ENCODE measurements at places on chromosomes 5 and 9.

GRCh38 chr5:178768371-178769260, 38.2 kb upstream of the ZNF354A start:
- H3K27me3 ChIP-seq: no peaks in the 10 kb centered on the region
- no peaks in the 10 kb centered on the region for H3K4me1 ChIP-seq
- H3K4me3 ChIP-seq: no peak overlapping the region
- H3K36me3 ChIP-seq: no peaks in the 10 kb centered on the region

DNA sequence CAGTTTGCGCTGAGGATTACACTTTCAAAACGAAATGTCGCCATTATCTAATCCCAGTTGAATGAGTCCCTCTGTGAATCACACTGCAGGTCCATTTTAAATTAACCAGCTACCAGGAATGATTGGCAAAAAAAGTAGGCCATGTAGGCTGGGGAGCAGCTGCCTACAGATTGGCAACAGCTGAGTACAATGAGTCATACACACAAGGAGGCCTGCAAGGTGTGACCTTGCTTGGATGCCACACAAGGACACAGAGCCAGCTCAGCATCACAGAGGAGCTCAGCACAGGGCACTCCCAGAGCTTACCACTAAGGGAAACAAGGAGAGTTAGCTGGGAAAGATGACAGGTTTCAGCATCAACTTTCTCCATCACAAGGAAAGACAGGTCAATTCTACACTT, 12.9 kb downstream of the HAVCR1 start:
- no peaks in the 10 kb centered on the region for H3K36me3 ChIP-seq
- H3K4me1 ChIP-seq: no peaks in the 10 kb centered on the region
- no peaks in the 10 kb centered on the region for H3K27me3 ChIP-seq
- DNase-seq: no peak

DNA sequence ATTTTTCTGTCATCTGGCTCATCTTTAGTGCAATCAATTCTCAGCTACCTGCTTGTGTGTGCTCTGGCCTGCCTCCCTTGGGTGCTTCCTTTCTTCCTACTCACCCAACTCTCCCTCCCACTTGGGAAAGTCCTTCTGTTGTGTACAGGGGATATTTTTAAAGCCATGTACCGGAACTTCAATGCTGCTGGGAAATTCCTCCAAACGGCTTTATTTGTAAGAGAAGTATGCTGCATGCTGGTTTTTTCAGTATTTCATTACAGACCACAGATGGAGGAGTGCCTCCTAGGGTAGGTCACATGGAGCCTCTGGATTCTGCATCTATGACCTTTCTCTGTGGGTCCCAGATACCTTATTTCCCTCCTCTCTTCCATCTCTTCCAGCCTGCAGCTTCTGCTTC, 5.4 kb upstream of the HMHB1 start:
- no peaks in the 10 kb centered on the region for H3K36me3 ChIP-seq
- H3K4me1 ChIP-seq: no peaks in the 10 kb centered on the region
- DNase-seq: no peak

DNA sequence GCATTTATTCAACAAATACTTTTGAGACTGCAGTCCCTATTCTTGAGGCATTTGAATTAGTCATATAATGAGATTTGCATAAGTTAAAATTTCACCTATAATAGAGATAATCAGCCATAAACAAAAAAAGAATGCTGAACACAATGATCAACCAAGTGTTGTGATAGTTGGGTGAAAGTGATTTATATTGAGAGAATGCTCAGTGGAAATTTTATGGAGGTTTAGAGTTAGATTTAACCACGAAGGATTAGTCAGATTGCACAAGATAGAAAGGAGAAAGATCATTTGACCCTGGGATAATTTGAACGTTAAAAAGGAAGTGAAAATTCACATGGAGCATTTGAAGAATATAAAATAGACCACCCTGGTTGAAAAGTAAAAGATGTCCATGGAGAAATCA, 356.2 kb downstream of the NPR3 start:
- H3K27me3 ChIP-seq: no peaks in the 10 kb centered on the region
- DNase-seq: no peak
- H3K36me3 ChIP-seq: no peaks in the 10 kb centered on the region
- H3K27ac ChIP-seq: no peak overlapping the region
- H3K4me1 ChIP-seq: no peaks in the 10 kb centered on the region

- DNase-seq: no peak
- no peaks in the 10 kb centered on the region for H3K36me3 ChIP-seq
- H3K4me1 ChIP-seq: no peaks in the 10 kb centered on the region
- H3K27ac ChIP-seq: no peak overlapping the region
- no peaks in the 10 kb centered on the region for H3K27me3 ChIP-seq
Measured at GRCh38 chr9:102975251-102975650, 19.9 kb upstream of the CYLC2 start.

DNA sequence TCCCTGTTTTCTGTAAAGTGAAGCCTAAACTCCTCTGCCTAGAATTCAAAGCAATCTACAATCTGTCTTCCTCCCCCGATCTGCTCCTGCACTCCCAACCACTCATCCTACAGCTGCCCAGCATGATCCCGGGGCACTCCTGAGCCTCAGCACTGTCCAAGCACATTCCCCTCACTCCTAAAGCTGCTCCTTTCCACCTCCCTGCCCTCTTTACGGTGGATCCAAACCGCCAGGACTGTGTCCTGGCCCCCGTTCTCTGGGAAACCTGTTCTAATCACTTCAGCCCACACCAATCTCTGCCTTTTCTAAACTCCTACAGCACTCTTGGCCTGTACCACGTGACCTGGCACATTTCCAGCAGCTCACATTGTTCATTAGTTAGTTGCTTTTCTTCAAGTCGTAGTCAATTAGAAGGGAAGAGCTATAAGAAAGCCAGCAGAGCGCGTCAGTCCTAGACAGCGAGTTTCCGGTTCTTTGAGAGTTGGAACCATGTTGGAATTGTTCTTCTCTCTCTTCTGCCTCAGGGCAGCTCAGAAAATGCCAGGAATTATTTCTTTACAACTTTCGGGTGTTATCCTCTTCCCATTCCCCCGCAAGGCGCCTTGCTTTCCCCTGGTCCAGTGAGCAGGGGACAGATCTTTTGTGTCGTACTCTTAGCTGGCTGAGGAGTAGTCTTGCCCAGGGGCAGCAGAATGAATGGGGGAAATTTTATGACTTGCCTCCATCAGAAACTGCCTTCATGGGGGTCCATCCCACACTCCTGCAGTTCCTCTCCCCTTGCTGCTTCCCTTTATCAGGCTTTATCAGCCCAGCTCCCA, 60.7 kb downstream of the NRG2 start:
- H3K4me1 ChIP-seq: no peaks in the 10 kb centered on the region
- H3K36me3 ChIP-seq: no peaks in the 10 kb centered on the region
- peak; percentile 79 for DNase-seq

- no peaks in the 10 kb centered on the region for H3K4me1 ChIP-seq
- no peak for DNase-seq
- no peak overlapping the region for H3K4me3 ChIP-seq
- H3K27me3 ChIP-seq: no peaks in the 10 kb centered on the region
Measured at GRCh38 chr5:15116996-15117395, 245.4 kb upstream of the ANKH start.

- DNase-seq: no peak
- no peaks in the 10 kb centered on the region for H3K4me1 ChIP-seq
- no peak overlapping the region for H3K4me3 ChIP-seq
- H3K27me3 ChIP-seq: no peaks in the 10 kb centered on the region
- no peaks in the 10 kb centered on the region for H3K36me3 ChIP-seq
Measured at GRCh38 chr5:34604119-34604675, 51.9 kb upstream of the RAI14 start.

DNA sequence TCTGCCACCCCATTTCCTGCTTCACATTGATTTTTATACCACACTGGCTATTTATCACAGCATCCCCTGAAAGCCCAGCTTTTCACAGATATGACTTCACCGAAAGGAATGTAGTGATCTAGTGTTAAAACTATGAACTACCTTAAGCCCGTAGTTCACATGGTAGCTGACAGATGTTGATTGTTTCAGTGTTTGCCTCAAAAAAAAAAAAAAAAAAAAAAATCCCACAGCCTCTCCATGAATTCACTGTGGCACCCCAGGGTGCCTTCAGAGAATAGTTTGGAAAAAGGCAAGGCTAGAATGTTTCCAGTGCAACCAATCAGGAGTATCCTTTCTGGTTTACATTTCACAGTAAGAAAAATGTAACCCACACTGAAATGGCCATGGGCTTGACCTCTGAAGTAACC, 37.1 kb downstream of the GLIS3 start:
- no peaks in the 10 kb centered on the region for H3K27me3 ChIP-seq
- H3K36me3 ChIP-seq: no peaks in the 10 kb centered on the region
- H3K27ac ChIP-seq: no peak overlapping the region
- H3K4me3 ChIP-seq: no peak overlapping the region
- no peaks in the 10 kb centered on the region for H3K4me1 ChIP-seq
- DNase-seq: no peak

DNA sequence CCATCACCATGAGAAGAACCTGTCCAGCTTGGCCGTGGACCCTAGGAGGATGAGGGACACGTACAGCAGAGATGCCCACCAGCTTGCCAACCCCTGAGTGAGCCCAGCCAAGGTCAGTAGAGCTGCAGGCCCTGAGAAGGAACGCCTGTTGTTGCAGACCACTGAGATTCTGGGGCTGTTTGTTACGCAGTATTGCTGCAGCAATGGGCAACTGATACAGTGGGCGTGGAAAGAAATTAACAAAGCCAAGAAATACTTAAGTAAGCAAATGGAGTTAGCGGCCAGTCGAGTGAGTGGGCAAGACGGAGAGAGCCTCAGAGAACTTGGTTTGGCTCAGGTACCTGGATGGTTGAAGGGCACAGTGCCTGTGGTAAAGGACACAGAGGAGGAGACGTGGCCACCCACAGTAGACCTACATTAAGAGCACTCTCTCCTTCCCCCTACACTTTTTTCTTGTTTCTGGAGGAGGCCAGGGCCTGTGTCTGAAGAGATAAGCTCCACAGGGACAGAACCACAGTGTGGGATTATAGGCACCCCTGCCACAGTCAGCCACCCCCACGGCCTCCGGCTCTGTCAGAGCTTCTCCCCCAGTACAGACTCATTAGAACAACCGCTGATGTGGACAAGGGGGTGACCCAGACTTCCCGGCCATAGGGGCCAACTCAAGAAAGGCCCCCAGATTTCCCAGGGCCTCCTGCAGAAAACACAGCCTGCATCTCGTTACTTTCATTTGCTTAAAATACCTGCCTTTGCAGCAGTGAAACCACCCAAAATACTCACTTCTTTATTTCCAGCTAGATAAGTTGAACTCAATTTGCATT, 40.1 kb upstream of the GRHPR start:
- H3K27me3 ChIP-seq: no peaks in the 10 kb centered on the region
- no peak overlapping the region for H3K27ac ChIP-seq
- no peaks in the 10 kb centered on the region for H3K36me3 ChIP-seq
- H3K4me3 ChIP-seq: no peak overlapping the region
- DNase-seq: no peak

DNA sequence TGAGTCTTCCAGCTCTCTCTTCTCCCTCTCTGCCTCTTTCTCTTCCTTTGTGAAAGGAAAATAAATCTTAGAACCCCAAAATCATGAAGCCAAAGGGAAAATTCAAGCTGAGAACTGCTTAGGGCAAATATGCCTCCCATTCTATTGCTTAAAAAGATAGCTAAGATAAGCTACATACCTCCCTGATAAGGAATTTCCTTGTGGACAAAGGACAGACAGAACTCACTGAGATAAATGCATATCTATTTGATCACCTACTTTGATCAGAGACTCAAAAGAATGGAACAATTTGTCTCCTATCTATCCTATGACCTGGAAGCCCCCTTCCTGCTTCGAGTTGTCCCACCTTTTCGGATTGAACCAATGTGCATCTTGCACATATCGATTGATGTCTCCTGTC, 220.6 kb upstream of the NMUR2 start:
- H3K36me3 ChIP-seq: no peaks in the 10 kb centered on the region
- H3K4me3 ChIP-seq: no peak overlapping the region
- H3K4me1 ChIP-seq: no peaks in the 10 kb centered on the region

DNA sequence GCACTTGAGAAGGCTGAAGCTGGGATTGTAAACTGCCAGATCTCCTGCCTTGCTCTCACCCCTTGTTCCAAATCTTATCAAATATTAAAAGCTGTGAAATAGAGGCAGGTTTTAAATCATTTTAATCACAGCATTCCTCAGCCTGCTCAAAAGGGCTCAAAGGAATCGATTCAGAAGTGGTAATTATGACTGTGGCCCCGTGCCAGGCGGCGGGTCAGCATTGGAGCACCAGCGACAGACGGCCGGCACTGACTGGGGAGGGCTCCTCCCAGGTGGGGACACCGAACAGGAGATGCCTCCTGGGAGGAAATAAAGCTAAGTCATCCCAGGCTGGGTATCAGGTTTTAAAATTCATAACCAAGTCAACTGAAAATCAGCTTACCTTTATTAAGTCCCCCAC, 66.7 kb downstream of the KCNIP1 start:
- H3K4me1 ChIP-seq: no peaks in the 10 kb centered on the region
- no peaks in the 10 kb centered on the region for H3K36me3 ChIP-seq
- no peaks in the 10 kb centered on the region for H3K27me3 ChIP-seq
- DNase-seq: no peak

GRCh38 chr9:79570448-79571308, 1.1 kb upstream of the TLE4 start:
- H3K36me3 ChIP-seq: no peaks in the 10 kb centered on the region
- DNase-seq: peak; percentile 58
- no peaks in the 10 kb centered on the region for H3K27me3 ChIP-seq
- H3K4me1 ChIP-seq: no peaks in the 10 kb centered on the region
- peak overlapping the region; percentile 89 for H3K27ac ChIP-seq
- peak overlapping the region; percentile 96 for H3K4me3 ChIP-seq

DNA sequence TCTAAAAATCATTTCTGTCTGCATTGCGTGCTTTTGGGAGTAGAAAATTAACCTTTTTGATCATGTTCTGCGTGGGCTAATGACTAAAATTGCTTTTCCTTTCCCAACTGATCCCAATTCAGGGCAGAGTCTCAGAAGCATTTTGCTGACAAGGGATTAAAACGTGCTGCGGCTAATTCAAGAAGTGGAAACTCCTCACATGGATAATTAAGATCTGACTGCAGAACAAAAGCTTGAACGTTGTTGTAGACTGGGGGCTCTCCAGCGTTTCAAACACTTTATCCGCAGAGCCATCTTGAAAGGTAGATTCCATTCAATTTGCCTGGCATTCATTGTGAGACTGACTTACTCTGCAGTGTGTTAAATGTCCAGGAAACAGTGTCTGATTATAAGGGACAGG, 485.3 kb upstream of the DMAC1 start:
- no peaks in the 10 kb centered on the region for H3K27me3 ChIP-seq
- H3K36me3 ChIP-seq: no peaks in the 10 kb centered on the region
- DNase-seq: no peak
- no peak overlapping the region for H3K4me3 ChIP-seq

Measured in breast epithelium (tissue), 4 donors.